ENCODE measurements at places on chromosomes 13 and 19.

DNA sequence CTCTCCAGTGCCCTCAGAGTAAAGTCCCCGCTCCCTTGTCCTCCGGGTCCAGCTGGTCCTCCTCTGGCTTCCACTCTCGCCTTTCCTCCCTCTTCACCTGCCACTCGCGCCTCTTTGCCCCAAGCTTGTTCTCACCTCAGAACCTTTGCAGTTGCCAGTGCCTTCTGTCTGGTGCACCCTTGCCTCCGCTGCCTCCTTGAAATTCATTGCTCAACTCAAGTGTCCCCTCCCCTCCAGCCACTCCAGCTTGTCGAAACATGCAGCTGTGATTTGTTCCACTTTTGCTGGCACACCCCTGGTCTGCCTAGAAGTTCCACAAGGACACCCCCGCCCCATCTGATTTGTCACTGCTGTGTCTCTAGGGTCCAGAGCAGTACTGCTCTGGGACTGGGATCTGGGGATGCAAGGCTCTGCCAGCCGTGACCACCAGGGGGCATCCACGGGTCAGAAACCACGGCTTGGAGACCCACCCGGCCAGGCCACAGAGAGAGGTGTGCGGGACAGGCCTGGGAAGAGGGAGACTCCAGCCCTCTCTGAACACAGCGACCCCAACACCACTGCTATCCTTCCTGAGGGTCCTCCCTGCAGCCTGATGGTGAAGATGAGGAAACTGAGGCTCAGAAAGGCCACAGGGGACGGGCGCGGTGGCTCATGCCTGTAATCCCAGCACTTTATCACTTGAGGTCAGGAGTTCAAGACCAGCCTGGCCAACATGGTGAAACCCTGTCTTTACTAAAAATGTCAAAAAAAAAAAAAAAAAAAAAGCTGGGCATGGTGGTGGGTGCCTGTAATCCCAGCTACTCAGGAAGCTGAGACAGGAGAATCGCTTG lies 49.9 kb downstream of the AP1M1 start:
- peak; percentile 94 for DNase-seq

DNA sequence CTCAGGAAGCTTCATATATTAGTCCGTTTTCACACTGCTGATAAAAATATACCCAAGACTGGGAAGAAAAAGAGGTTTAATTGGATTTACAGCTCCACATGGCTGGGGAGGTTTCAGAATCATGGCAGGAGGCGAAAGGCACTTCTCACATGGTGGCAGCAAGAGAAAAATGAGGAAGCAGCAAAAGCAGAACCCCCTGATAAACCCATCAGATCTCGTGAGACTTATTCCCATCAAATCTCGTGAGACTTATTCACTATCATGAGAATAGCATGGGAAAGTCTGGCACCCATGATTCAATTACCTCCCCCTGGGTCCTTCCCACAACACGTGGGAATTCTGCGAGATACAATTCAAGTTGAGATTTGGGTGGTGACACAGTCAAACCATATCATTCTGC lies 23.1 kb downstream of the FLT3 start:
- DNase-seq = no peak

DNA sequence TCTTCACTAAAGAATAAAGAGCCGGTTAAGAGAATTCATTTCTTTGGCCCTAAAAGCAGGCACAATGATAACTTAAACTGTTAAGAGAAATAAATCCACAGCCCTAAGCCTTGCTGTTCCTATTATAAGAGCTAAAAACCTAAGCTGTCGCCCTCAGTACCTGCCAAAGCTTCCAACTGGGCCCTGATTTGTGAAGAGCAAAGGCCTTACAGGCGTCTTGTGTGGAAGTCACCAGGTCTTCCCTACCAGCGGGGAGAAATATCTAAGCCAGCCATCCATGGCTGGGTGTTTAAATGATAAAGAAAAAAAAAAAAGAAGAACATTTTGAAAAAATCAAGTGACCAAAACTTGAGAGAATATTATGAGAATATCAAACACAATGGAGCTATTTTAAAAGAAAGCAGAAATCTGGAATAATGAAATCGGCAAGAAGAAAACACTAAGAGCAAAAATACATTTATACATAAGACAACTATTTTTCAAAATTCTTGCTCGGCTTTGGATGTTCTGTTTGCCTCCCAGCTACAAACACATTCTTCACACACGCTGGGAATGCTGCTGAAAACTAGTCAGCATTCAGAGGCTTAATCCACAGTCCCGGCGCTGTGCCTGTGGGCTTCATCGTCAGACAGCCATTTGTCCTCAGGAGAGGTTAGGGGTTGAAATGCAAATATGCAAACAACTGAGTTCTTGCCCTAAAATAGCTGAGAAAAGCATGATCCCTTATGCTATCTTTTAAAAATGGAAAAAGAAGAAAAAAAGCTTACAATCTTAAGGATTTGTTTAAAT lies 89.8 kb upstream of the LSM14A start:
- DNase-seq = no peak

DNA sequence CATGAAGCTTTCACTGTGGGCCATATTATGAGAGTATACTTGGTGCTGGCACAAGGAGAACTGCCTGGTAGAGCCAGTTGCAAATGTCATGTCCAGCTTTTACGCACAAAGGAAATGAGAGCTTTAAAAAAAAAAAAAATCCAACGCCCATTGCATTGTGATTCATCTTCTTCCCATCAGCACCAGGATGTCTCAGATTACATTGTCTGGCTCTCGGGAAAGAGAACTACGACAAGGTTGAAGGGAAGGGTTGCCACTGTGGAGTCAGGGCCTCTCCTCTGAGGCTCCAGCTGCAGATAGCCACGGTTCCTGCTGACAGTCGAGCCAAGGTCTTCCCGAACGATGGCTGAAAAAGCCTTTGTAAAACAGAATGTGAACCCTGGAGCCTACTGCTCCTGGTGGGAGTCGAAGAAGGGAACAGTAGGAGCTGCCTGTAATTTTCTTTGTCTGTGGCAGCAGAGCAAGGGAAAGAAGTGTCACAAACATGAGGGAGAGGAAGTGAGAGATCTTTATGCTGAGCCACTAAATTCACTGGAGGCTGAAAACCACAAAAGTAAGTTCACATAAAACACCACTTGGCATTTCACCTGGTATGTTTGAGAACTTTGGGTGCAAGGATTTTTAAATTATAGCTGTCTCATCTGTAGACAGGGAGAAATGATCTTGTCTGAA lies 704.7 kb downstream of the DIAPH3 start:
- no peak for DNase-seq

DNA sequence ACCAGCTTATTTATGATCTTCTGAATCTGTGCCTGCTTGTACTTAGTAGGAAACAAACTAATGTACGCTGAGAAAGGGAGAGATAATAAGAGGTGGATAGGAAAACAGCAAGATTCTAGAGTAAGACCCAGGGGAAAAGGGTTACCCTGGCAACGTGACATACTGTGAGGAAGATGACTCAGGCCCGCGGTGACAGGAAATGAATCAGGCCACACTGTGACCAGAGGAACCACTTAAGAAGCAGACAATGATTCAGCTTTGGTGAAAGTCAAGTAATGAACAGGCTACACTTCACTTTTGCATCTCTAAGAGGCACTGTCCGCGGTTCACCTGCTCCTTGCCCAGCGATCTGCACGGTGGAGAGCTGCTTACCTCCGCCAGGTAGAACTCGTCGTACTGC lies 158.2 kb downstream of the NALCN start:
- no peak for DNase-seq

DNA sequence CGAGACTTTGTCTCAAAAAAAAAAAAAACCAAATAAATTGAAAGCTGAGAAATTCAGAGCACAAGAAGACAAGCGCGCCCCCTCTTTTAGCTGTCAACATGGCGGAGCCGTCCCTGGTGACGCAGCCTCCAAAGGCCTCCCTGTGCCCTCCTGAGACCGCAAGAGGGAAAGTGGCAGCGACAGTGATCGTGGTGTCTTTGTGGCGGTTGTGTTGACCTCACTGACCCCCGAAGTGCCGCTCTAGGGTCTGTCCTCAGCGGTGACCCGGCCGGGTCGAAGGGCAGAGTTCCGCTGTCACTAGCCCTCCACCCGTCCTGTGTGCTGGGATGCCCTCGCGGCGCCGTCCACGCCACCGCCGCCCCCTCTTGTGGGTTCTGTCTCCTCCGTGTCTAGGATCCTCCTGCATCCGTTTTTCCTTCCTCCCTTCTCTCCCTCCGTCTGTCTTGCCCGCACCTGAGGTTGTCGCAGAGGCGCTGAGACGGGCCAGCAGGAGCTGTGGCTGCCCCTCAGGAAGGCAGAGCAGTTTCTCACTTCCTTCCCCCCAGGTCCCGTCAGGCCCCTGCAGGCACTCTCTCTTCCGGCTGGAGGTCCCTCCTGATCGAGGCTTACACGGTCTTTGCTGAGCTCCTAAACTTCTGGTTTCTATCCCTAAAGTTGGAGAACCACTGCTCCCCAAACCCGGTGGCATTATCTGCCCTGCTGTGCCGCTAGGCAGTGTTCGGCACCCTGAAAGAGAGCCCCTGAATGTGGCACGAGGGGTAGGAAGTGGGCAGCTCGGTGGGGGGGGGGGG lies 7.2 kb downstream of the UHRF1 start:
- DNase-seq = no peak

GRCh38 chr19:51082611-51083010 lies at the start of gene KLK14:
Gene KLK14, minus strand, starts transcription at chr19:51082887. Its CDS starts 273 bp downstream, at chr19:51082614.
- no peak for DNase-seq

DNA sequence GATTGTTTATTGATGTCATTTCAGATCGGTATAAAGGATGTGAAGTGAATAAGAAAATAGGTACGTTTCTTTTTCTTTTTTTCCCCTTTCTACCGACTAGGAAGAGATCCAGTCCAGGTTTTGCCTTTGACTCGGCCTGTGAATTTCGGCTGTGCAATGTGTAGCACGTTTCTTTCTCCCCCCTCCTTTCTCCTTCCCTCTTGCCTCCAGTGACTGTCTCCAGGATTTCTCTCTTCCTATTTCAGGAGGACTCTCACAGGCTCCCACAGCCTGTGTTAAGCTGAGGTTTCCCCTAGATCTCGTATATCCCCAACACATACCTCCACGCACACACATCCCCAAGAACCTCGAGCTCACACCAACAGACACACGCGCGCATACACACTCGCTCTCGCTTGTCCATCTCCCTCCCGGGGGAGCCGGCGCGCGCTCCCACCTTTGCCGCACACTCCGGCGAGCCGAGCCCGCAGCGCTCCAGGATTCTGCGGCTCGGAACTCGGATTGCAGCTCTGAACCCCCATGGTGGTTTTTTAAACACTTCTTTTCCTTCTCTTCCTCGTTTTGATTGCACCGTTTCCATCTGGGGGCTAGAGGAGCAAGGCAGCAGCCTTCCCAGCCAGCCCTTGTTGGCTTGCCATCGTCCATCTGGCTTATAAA lies at the start of gene GPC6:
Gene GPC6, plus strand, starts transcription at position 185 of the 657 bp plus-strand sequence.
- DNase-seq = no peak

DNA sequence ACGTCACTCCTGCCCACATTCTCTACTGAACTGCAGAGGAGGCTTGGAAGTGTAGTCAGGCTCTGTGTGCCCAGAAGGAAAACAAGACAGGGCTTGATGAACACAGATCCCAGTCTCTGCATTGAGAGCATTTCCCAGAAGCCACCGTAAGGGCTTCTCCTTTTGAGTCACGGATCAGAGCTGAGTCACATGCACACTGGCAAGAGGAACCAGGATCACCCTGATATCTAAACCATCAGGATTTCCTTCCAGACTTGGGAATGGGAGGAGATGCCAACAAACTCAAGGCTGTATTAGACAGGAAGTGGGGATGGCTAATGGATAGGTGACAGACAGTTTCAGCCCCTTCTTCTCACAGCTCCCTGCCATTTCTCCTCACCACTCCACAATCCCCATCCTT lies 17.7 kb upstream of the FBXO17 start:
- no peak for DNase-seq

DNA sequence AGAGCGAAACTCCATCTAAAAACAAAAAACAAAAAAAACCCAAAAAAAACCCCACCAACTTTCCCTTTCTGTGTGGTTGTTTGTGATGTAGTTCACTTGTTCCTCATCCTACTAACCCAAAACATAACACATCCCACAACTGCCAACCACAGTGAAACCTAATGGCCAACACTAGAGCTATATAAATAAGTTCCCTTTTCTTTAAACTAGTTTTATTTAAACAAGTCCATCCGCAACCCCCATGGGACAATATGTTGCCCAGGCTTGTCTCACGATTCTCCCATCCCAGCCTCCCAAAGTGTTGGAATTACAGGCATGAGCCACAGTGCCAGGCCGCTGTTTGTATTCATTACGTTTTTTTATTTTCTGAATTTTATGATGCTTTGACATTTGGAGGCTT lies 71.2 kb upstream of the ADGRE5 start:
- DNase-seq = no peak

GRCh38 chr19:51552996-51553725 lies 17.9 kb upstream of the ZNF175 start:
- DNase-seq = no peak

DNA sequence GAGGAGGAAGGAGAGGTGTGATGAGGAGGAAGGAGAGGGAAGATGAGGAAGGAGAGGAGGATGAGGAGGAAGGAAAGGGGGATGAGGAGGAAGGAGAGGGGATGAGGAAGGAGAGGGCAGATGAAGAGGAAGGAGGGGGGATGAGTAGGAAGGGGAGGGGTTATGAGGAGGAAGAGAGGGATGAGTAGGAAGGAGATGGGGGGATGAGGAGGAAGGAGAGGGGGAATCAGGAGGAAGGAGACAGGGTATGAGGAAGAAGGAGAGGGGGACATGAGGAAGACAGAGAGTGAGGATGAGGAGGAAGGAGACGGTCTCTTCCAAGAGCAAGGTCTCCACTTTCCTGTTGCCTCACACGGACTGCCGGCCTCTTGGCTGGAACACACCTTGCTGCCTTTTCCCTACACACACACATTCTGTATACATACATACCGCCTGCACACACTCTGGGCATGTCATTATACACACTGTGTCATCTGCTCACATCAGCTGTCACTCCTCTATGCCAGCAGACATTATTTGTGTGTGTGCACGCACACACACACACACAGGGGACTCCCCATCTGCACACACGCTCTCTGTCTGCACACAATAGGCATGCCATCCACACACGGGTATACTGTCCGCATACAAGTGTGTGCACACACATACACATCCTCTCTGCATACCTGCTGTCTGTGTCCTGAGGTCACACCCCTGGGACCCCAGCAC lies 11.1 kb upstream of the VSTM2B start:
- DNase-seq = no peak

DNA sequence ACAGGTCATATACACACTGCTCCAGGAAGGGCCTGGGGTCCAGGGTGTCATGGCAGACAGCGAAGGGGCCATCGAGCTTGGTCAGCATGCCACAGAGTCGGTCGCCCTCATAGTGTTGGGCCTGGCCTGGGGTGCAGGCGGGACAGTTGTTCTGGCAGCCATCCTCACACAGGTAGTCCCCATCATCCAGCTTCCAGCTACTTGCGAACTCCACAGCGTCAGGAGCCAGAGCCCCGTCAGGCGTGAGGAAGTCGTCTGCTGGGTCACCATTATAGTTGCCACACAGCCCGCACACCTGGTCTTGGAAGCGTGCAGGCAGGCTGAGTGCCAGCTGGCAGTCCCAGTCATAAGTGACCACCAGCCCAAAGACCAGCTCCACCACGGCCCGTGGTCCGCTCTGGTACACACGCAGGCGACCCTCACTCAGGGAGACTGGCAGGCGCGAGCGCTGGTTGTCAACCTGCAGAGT lies 16.2 kb downstream of the FCGBP start:
- DNase-seq = no peak

Measured in suprapubic skin (tissue), 4 donors.